ENCODE measurements at places on chromosomes 7 and 10.

- no peak for DNase-seq
Measured at GRCh38 chr7:112782498-112782897, 7.7 kb downstream of the TMEM168 start.

GRCh38 chr10:35353395-35353794 is 17.1 kb downstream of the CCNY start:
- no peak for DNase-seq

GRCh38 chr10:6070660-6071059 is 8.5 kb upstream of the IL2RA start:
- peak; percentile 54 for DNase-seq

DNA sequence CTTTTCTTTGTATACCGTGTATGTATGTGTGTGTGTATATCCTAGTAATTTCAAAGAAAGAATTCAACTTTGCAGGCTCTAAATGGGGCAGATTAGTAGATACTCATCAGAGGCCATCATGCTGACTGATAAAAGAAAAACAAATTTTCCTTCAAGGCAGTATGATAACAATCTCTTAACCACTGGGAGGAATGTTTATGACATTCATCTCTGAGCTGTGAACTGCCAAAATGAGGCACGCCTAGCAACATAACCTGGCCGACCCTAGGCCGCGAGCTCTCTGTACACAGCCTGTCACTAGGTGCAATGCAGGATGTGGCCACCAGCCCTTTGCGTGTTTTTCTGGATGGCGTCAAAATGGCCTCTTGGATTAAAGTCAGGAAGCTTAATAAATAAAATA is 343.7 kb upstream of the GALNT17 start:
- DNase-seq: no peak

DNA sequence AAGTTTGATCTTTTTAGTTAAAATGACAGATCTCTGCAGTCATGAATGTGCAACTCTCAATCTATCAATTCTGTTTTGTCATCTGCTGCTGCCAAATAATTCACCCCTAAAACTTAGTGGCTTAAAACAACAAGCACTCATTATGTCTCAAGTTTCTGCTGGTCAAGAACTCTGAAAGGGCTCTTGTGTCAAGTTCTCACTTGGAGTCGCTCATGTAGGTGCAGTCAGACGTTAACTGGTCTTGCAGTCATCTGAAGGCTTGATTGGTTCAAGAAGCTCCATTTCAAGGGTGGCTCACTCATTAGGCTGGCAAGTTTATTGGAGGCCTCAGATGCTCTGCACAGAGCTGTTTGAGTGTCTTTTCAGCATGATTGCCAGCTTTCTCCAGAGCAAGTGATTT is 28.5 kb upstream of the LRRC72 start:
- no peak for DNase-seq

DNA sequence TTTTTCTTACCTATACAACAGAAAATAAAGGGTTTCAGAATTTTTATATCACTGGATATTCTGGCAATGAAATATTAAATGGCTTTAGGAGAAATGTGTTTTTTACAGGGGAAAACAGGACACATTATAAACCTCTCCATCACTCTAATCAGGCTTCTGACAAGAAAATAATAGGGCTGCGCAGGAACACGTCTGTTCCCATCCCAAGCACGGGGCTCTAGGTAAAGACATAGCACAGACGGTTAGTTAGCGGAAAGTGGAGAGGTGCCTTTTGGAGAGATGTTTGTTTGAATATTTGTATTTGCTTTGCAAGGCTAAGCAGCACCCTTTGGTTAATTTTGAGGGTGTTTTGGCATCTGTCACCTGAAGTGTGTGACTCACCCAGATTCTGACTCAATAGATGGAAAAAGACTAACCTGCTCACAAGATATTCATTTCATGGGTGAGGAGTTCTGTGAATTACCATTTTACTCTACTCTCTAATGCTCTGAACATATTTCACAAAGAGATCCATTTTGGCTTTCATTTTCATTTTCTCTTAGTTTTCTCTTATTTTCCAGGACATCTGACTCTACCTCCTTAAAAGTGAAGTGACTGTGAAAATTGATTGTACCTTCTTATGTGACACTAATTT is 174.5 kb upstream of the AKR1E2 start:
- peak; percentile 45 for DNase-seq

- DNase-seq: no peak
Measured at GRCh38 chr10:99534939-99535763, 2.4 kb downstream of the NKX2-3 start.

DNA sequence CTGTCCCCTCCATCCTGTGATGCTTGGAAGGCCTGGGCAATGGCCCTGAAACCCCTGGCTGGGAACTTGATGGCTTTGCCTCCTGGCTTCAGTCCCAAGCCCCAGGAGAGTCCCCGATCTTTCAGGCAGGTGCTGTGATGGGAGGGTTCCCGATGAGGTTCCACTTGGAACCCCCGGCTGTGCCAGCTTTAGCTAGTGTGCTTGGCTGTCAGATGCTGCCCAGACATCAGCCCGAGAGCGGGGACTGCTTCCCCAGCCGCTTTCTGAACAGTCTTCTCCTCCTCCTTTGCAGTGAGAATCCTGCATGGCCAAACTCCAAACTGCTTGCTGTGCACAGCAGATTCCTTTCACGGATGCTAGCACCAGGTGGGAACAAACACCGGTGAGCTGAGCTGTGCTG is 58.1 kb downstream of the PKD1L1 start:
- DNase-seq: no peak

- DNase-seq: no peak
Measured at GRCh38 chr10:5354068-5354467, 10.7 kb upstream of the UCN3 start.

DNA sequence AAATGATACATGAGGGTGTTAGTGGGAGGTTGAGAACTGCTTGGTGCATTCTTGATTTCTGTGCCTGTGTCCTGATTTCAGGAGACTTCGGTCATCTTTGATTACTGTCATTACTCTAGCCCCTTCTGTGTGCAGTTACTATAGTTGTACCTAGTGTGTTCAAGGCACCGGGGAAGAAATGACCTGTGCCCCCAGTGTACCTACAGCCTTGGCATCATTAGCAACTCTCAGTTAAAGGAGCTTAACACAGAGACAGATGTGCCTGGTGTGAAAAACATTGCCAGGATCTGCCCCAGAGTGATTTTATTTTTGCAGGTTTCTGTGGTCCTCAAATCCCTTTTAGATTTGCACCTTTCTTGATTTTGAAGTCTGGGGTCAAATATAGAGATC is 62.2 kb downstream of the ARID5B start:
- no peak for DNase-seq

GRCh38 chr10:114087255-114087654 is 43.6 kb downstream of the ADRB1 start:
- no peak for DNase-seq

GRCh38 chr10:50512214-50512595 is 111.6 kb downstream of the SGMS1 start:
- no peak for DNase-seq

- DNase-seq: no peak
Measured at GRCh38 chr10:75438275-75438674, 6.9 kb downstream of the LRMDA start.

- DNase-seq: no peak
Measured at GRCh38 chr10:53379956-53380355, 607.4 kb upstream of the MBL2 start.

- DNase-seq: peak; percentile 33
Measured at GRCh38 chr10:95832216-95833041, 75.3 kb upstream of the CC2D2B start.

GRCh38 chr7:36283181-36283580 is 106.5 kb upstream of the ANLN start:
- no peak for DNase-seq

- DNase-seq: no peak
Measured at GRCh38 chr10:5960070-5960972, 17.0 kb downstream of the IL15RA start.

GRCh38 chr10:25786899-25787298 is 147.1 kb upstream of the MYO3A start:
- DNase-seq: no peak

- DNase-seq: no peak
Measured at GRCh38 chr10:44650691-44651661, 260.2 kb upstream of the TMEM72 start.

GRCh38 chr7:142881586-142882337 is 3.8 kb downstream of the TRPV6 start:
- no peak for DNase-seq

GRCh38 chr7:139995017-139995915 is 67.5 kb downstream of the PARP12 start:
- no peak for DNase-seq

- no peak for DNase-seq
Measured at GRCh38 chr10:4532011-4532410, 294.0 kb upstream of the AKR1E2 start.

DNA sequence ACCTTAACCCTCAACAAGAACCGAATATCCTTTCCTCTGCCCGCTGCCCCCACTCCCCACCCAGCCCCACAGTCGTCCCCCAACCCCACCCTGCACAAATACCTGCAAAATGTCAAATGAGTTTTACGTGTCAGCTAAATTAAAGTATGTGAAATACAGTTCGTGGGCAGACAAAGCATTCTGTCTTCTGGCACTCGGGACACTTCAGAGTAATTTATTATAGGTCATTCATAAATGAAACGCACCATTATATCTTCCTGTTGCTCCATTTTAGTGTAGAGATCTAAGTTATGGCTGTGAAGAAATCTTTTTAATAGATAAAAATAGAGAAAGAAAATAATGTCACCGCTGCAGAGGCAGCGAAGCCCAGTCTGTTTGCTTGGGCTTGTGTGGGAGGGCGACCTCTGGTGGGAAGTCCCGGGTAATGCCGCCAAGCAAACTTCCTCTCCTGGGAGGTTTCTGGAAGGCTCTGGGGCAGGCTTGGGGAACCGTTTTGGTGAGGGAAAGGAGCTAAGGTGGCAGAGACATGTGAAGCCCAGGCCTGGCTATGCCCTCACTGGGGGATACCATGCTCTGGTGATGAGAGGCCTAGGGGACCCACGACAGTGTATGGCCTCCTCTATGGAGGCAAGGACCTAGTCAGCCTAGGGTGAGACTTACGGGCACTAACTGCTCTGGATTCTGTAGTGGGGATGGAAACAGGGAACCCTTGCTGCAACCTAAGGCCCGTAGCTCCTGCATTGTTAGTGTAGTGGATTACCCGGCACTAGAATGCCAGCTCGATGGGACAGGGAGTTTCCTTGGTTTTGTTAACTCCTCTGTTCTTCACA is 604.9 kb downstream of the LRMDA start:
- DNase-seq: no peak

- DNase-seq: no peak
Measured at GRCh38 chr7:49873420-49873819, 100.0 kb downstream of the VWC2 start.

- no peak for DNase-seq
Measured at GRCh38 chr10:101967713-101968112, 88.3 kb downstream of the ARMH3 start.

GRCh38 chr10:85920311-85920710 is 446.3 kb downstream of the GRID1 start:
- DNase-seq: no peak

- DNase-seq: no peak
Measured at GRCh38 chr10:5547931-5548660, 23.3 kb downstream of the CALML3 start.

DNA sequence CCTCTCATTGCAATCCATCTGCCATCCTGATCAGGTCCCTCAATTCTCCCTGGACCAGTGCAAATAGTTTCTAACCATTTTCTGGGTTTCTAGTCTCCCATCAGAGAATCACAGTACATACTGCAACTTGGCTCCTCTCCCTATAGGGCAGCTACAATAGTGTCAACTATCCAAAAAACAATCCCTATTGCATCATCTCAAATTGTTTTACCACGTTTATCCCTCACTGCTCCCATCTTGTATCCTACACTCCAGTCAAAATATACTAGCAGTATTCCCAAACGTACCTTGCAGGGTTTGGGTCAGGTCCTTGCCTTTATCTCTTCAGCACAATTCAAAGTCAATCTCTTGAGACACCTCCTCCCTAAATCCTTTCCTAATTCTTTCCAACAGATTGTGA is 23.6 kb downstream of the ASB15 start:
- no peak for DNase-seq

- peak; percentile 46 for DNase-seq
Measured at GRCh38 chr7:151432658-151433521, 7.1 kb downstream of the CRYGN start.

DNA sequence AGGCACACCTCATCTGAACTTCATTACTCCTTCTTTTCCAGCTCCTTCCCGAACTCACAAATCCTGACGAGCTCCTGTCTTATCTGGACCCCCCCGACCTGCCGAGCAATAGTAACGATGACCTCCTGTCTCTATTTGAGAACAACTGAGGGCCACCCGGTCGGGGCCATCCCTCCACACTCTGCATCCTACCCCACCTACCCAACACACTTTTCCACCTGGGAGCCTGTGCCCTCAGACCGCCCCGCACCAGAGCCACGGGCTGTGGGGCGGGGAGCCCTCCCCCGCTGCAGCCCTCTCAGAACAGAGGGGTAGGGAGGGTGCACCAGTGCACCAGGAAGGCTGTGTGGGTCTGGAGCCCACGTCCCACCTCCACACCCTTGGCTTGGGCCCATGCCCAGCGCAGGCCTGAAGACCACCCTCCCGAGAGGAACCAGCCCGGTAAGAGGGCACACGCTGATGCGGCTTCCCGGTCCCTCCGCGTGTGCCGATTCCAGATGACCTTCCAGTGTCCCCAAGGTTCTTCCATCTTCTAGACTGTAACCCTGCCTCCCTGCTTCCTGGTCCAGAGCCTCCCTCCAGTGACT is 34.6 kb upstream of the PPIF start:
- DNase-seq: no peak

DNA sequence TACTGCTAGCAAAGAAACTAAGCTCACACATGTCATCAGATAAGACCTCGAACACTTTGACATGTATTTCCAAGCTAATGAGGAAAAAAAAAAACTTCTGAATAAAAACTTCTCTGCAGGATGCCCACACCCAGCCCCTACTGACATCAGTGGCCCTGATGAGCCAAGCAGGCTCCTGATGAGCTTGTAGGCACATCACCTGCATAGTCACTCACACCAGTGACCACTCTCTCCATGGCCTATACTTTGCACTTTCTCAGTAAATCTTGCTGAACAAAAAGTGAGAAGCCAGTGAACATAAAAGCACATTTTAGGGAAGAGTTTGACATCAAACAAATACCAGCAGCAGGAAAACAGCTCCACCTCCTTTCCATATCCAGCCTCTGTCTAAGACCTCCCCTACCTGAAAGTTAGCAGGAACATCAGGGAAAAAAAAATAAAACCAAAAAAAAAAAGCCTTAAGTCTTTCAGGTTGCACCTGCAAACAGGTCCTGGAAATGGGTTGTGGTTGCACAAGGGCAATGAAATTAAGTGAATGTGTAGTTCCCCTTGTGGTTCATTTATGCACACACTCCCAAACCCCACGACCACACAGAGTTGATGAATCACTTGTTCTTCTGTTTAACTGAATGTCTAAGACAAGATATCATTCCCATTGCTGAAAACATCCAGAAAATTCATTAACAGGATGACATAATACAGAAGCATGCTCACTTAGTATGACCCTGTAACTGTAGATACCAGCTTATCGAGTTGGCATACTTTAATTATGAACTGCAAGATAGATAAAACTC is 205.2 kb upstream of the PDE1C start:
- DNase-seq: no peak
